ENCODE measurements at places on chromosomes 13 and 19. TPM values are rescaled to one million over a fixed set of nuclear protein-coding genes. Genes with fewer than 3 reads are reported as not detected.
A peak's percentile ranks its signal among the peaks of the same experiment; 100 is the strongest.

- peaks cover 11% of the 10 kb centered on the region for H3K4me1 ChIP-seq
- H3K36me3 ChIP-seq: no peaks in the 10 kb centered on the region
- no peak overlapping the region for H3K4me3 ChIP-seq
- H3K27ac ChIP-seq: peak overlapping the region; percentile 68
Measured at GRCh38 chr19:16316506-16316882, 8.1 kb upstream of the KLF2 start.

The LYL1 gene
- total RNA-seq: 6.7 TPM

- H3K4me3 ChIP-seq: no peak overlapping the region
- H3K27ac ChIP-seq: no peak overlapping the region
- H3K27me3 ChIP-seq: no peaks in the 10 kb centered on the region
- H3K36me3 ChIP-seq: no peaks in the 10 kb centered on the region
- H3K4me1 ChIP-seq: peaks cover 2% of the 10 kb centered on the region
Measured at GRCh38 chr19:39347332-39348164, 5.3 kb downstream of the SAMD4B start.

The REEP6 gene
- 6.5 TPM for total RNA-seq

- no peaks in the 10 kb centered on the region for H3K4me1 ChIP-seq
- no peaks in the 10 kb centered on the region for H3K36me3 ChIP-seq
- no peak overlapping the region for H3K4me3 ChIP-seq
Measured at GRCh38 chr13:47545201-47546024, 455.7 kb downstream of the SUCLA2 start.

GRCh38 chr13:30789166-30789862, 54.0 kb downstream of the ALOX5AP start:
- no peaks in the 10 kb centered on the region for H3K27me3 ChIP-seq
- H3K36me3 ChIP-seq: no peaks in the 10 kb centered on the region
- no peak for DNase-seq
- no peak overlapping the region for H3K4me3 ChIP-seq

DNA sequence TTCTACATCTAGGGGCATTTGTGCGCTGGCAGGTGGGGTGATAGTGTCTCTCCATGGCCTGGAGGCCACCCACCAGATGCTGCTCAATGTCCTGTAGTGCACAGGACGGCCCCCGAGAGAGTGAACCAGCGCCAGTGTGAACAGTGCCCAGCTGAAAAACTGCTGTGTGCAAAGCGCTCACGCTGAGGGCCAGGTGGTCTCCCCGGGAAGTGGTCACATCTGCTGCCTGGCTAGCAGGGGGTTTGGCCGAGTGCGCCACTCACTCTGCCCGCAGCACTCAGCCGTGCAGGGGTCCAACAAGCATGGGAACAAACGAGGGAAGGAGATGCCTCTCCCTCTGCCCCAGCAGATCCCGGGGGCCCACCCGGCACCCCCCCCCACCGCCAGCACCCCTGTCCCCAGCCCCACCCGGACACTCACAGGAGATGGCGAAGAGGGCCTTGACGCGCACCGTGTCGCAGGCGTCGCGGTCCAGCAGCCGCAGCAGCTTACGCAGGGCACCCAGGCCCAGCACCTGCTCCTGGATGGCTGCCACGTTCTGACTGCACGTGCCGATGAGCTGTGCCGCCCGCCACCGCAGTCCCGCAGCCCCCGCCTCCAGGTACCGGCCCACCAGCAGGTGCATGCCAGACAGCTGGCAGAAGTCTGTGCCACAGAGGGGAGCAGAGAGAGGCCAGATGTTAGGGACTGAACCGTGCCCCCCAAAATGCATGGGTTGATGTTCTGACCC, 5.8 kb downstream of the HSPBP1 start:
- H3K4me3 ChIP-seq: no peak overlapping the region
- no peak overlapping the region for H3K27ac ChIP-seq
- no peak for DNase-seq
- H3K4me1 ChIP-seq: peaks cover 1% of the 10 kb centered on the region

DNA sequence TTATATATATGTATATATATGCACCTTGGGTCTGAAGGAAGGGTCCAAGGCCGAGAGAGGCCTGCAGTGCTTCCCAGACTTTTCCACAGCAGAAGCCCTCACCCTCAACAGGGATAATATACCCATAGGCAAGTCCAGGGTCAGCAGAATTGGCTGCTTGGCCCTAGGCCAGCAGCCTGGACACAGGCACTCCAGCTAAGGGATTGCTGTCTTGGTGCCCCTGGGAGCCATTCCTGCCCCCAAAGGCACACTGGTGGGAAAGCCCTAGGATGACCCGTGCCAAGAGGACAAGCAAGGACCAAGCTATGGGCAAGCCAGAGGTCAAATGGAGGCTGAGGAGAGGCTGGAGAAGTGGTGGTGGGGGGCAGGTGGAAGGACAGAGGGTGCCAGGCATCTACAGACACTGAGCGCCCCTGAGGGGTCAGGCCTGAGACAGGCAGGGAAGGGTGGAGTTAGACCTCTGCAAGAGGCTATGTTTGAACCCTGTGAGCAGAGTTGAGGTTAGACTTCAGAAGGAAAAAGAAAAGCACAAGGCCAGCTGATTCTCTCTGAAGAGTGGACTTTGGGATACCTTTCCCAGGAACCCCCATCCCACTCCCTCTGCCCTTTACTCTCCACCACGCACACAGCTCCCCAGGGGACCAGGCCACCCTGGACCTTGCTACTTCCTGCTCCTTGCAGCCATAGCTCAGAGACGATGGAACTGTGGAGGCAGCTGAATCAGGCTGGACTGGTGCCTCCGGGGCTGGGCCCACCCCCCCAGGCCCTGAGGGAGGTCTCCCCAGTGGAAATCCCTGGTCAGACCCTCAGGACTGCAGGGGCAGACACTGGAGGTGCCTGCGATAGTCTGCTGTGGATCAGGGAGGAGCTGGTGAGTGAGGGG, at the start of gene ERICH4:
Gene ERICH4 (plus strand): TSS at position 684 of the 883 bp plus-strand sequence. CDS start 14 bp downstream, at position 698.
- H3K4me1 ChIP-seq: no peaks in the 10 kb centered on the region
- no peak within 1 kb of the TSS for H3K4me3 ChIP-seq
- no peak for DNase-seq
- H3K27ac ChIP-seq: no peak within 1 kb of the TSS
- no peaks in the 10 kb centered on the region for H3K27me3 ChIP-seq

The RPS19 gene
- 2,808 TPM for total RNA-seq

DNA sequence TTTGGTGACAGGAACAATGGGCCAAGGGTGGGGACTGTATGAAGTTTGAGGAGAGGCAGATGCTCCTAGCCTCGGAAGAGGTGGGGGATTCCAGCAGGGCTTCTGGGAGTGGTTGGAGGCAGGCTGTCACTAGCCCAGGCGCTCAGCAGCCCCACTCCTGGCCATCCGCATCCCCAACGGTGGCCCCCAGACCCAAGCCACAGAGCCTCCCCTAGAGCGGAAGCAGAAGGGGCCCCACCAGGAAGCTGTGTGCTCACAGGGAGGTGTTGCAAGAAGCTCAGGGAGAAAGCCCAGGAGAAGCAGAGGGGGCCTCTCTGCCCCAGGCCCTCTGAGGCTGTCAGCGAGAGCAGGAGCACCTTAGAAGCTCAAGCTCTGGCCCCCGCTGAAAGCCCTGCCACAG, 8.3 kb downstream of the PRAM1 start:
- DNase-seq: no peak
- no peaks in the 10 kb centered on the region for H3K36me3 ChIP-seq
- H3K27me3 ChIP-seq: no peaks in the 10 kb centered on the region
- no peak overlapping the region for H3K27ac ChIP-seq

The DYRK1B gene
- total RNA-seq: 11.1 TPM

DNA sequence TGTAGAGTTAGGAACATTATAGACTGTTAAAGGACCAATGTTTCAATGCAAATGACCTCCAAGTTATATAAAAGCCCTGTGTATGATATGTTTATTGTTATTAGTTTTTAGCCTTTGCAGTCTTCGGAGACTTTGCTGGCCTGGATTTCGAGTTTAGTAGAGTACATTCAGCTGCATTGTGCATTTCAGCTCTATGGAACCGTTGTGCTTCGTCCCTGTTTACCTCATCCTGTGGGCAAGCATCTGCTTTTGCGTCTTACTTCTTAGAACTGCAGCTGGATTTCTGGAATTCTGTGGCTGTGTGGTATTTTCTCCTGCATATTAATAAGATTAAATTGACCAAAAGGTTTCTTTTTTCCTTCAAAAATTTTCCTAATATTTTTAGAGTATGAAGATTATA, 138.6 kb downstream of the KCNRG start:
- no peaks in the 10 kb centered on the region for H3K36me3 ChIP-seq
- H3K27ac ChIP-seq: no peak overlapping the region
- no peaks in the 10 kb centered on the region for H3K27me3 ChIP-seq
- DNase-seq: no peak
- H3K4me3 ChIP-seq: no peak overlapping the region

GRCh38 chr13:105338773-105339172, 1196.7 kb downstream of the EFNB2 start:
- H3K4me1 ChIP-seq: peaks cover 2% of the 10 kb centered on the region
- H3K27me3 ChIP-seq: no peaks in the 10 kb centered on the region
- DNase-seq: no peak
- H3K27ac ChIP-seq: no peak overlapping the region
- H3K36me3 ChIP-seq: no peaks in the 10 kb centered on the region
- no peak overlapping the region for H3K4me3 ChIP-seq

The BABAM1 gene
- 57.9 TPM for total RNA-seq

The ZNF738 gene
- total RNA-seq: 10.2 TPM

GRCh38 chr19:48872182-48872883, at the start of gene PPP1R15A:
TSS of gene PPP1R15A (plus strand) at chr19:48872421. CDS start at chr19:48873234, 813 bp downstream.
- DNase-seq: peak; percentile 99
- peaks cover 17% of the 10 kb centered on the region for H3K4me1 ChIP-seq
- H3K4me3 ChIP-seq: peak within 1 kb of the TSS; percentile 97
- no peaks in the 10 kb centered on the region for H3K27me3 ChIP-seq
- H3K27ac ChIP-seq: peak within 1 kb of the TSS; percentile 99
- H3K36me3 ChIP-seq: no peaks in the 10 kb centered on the region

DNA sequence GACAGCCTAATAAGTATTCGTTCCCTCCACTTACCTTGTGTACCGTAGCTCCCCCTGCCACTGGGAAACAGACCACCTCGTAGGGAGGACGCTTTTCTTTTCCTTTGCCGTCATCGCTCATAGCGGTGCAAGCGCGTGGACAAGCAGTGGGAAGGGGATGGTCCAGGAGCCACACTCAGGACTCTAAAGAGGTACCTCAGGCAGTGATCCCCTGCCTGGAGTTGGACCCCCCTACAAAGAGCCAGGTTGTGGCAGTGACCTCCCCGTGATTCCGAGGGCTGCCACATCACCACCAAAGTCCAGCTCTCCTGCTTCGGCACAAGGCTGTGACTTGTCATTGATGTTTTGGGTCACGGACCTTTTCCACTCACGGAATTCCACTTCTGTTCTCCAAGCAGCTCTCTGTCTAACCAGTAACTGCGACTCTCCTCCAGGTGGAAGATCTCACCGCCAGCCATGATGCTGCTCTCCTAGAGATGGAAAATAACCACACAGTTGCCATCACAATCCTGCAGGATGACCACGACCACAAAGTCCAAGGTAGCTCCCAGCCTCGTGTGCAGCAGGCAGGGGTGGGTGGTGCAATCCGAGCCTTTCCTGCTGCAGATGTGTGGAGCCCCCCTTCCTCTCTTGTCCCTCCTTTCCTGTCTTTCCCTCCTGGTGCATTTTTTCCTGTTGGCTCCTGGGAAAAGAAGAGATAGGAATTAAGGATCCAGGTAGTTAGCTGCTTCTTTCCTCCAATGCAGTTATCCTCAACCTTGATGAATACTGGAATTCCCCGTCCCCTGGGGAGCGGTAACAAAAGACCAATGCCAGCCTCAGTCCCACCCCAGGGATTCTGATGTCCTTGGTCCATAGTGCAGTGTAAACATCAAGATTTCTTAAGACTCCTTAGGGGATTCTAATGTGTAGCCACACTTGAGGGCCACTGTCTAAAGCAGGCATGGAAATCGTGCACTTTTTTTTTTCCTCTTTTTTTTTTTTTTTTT, 107.7 kb downstream of the SLC7A1 start:
- no peaks in the 10 kb centered on the region for H3K4me1 ChIP-seq
- H3K27me3 ChIP-seq: no peaks in the 10 kb centered on the region
- DNase-seq: no peak
- no peaks in the 10 kb centered on the region for H3K36me3 ChIP-seq
- H3K27ac ChIP-seq: no peak overlapping the region

GRCh38 chr13:48636550-48636949, 17.2 kb upstream of the CYSLTR2 start:
- no peak overlapping the region for H3K4me3 ChIP-seq
- DNase-seq: no peak
- no peak overlapping the region for H3K27ac ChIP-seq

The HDGFL2 gene
- 70.1 TPM for total RNA-seq

The MISP3 gene
- 0.53 TPM for total RNA-seq

DNA sequence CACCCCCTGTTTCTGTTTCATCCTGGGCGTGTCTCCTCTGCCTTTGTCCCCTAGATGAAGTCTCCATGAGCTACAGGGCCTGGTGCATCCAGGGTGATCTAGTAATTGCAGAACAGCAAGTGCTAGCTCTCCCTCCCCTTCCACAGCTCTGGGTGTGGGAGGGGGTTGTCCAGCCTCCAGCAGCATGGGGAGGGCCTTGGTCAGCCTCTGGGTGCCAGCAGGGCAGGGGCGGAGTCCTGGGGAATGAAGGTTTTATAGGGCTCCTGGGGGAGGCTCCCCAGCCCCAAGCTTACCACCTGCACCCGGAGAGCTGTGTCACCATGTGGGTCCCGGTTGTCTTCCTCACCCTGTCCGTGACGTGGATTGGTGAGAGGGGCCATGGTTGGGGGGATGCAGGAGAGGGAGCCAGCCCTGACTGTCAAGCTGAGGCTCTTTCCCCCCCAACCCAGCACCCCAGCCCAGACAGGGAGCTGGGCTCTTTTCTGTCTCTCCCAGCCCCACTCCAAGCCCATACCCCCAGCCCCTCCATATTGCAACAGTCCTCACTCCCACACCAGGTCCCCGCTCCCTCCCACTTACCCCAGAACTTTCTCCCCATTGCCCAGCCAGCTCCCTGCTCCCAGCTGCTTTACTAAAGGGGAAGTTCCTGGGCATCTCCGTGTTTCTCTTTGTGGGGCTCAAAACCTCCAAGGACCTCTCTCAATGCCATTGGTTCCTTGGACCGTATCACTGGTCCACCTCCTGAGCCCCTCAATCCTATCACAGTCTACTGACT, at the start of gene KLK3:
Gene KLK3 (plus strand): TSS at position 280 of the 775 bp plus-strand sequence. CDS start 41 bp downstream, at position 321.
- DNase-seq: no peak
- no peak within 1 kb of the TSS for H3K4me3 ChIP-seq
- no peak within 1 kb of the TSS for H3K27ac ChIP-seq
- H3K36me3 ChIP-seq: no peaks in the 10 kb centered on the region
- H3K4me1 ChIP-seq: no peaks in the 10 kb centered on the region

The ERICH6B gene
- total RNA-seq: not detected

DNA sequence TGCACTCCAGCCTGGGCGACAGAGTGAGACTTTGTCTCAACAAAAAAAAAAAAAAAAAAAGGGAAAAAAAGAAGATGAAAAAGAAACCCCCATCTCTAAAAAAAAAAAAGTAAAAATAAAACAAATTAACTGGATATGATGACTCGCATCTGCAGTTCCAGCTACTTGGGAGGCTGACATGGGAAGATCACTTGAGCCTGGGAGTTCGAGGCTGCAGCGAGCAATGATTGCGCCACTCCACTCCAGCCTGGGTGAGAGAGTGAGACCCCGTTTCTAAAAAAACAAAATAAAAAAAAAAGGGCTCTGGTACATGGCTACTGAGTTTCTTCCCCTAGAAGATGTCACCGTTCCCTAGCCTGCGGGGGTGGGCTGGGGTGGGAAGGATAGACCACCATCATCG, 2.4 kb upstream of the CATSPERG start:
- DNase-seq: no peak
- no peak overlapping the region for H3K4me3 ChIP-seq
- peaks cover 2% of the 10 kb centered on the region for H3K4me1 ChIP-seq
- H3K27ac ChIP-seq: no peak overlapping the region

- H3K27ac ChIP-seq: no peak overlapping the region
- no peaks in the 10 kb centered on the region for H3K4me1 ChIP-seq
- H3K36me3 ChIP-seq: no peaks in the 10 kb centered on the region
- no peak for DNase-seq
Measured at GRCh38 chr13:108033800-108034707, 181.3 kb downstream of the LIG4 start.
